Uterine smooth muscle cell (primary cell): ENCODE measurements at places on chromosomes 7 and 10. TPM values are rescaled to one million over a fixed set of nuclear protein-coding genes. Genes with fewer than 3 reads are reported as not detected.

Gene SH2B2
- total RNA-seq, result 2.0 and 3.1 TPM in 2 replicates

Gene PI4K2A
- 27.4 and 31.5 TPM in 2 replicates for total RNA-seq

Gene LEP
- total RNA-seq, result 0.12 TPM in 1 of 2 replicates, not detected in the other

Gene NFE2L3
- total RNA-seq, result 2.9 and 5.2 TPM in 2 replicates

Gene MACC1
- total RNA-seq, result under 0.01 TPM in 2 replicates

Gene WDFY4
- total RNA-seq, result not detected in 2 replicates
